Left lung (tissue), 14 donors: ENCODE measurements at places on chromosomes 6 and 20. TPM values are rescaled to one million over a fixed set of nuclear protein-coding genes. Genes with fewer than 3 reads are reported as not detected.

The OR2B6 gene
- not detected for total RNA-seq

The ELOVL2 gene
- total RNA-seq = 0.09 TPM

The SNX9 gene
- total RNA-seq = 25.3 TPM

The WFDC10B gene
- 1.2 TPM for total RNA-seq

The OOEP gene
- total RNA-seq = 0.71 TPM

The SNAP91 gene
- total RNA-seq = 0.05 TPM

The OPRM1 gene
- total RNA-seq = not detected

DNA sequence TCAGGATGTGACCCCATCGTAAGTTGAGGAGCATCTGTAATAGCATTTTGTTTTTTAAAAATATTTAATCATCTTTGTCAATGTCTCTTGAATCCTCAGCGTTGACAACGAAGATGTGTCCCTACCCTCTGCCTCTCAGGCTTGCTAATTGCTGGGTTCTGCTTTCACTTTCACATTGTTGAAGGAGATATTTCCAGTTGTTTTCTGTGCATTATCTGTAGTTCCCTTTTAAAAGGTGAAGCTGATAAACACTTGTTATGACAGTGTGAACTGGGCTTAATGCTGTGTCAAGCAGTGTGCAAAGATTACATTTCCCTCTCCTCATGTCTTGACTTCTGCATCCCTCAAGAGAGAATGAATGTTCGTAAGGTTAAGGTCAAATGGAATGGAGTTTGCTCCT is 54.9 kb downstream of the CSE1L start:
- no peak for DNase-seq

GRCh38 chr6:157840776-157841175 is 17.7 kb downstream of the SNX9 start:
- DNase-seq = no peak

GRCh38 chr6:154276810-154277628 is 79.6 kb downstream of the IPCEF1 start:
- DNase-seq = no peak

- no peak for DNase-seq
These were observed 196.7 kb upstream of the CDH4 start for GRCh38 chr20:61055180-61056010.

GRCh38 chr6:79005497-79005896 is 72.6 kb downstream of the PHIP start:
- DNase-seq = no peak

DNA sequence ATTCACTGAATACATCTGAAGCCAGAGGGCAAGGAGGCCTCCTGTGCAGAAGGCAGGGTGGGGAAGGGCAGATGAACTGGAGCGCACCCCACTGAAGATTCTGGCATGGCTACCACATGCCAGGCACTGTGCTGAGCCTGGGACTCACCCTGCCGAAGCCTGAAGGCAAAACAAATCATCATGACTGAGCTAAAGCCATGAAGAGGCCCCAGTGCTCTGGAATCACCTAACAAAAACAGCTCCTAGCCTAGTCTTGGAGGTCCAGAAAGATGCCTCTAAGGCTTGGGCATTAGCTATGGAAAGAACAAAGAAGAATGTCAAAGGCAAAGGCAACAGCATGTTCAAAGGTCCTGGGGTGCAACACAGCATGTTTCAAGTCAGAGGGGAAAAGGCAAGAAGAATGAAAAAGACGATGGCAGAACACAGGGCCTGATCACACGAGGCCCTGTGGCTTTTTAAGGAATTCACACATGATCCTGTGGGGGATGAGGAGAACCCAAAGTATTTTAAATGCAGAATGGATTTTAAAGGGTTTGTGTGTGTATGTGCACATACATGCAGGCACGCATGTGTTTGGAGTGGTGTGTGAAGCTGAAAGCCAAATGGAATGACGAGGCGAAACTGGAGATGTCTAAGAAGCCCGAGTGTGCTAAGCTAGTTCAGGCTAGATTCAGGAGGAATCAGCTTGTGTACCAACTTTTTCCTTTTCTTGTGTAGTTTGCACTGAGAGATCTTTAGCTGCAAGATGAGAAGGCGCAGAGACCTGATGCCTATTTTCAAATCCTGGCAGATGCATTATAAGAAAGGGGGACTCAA is 261.4 kb downstream of the ZNF217 start:
- DNase-seq = no peak

- no peak for DNase-seq
These were observed 203.4 kb downstream of the MYLK4 start for GRCh38 chr6:2547355-2547754.

GRCh38 chr6:134162932-134163331 is 110.5 kb upstream of the SLC2A12 start:
- DNase-seq = no peak

GRCh38 chr6:130293800-130294199 is 71.0 kb upstream of the SAMD3 start:
- DNase-seq = peak; percentile 20

- DNase-seq = no peak
These were observed 23.5 kb upstream of the FOXC1 start for GRCh38 chr6:1586256-1586655.

DNA sequence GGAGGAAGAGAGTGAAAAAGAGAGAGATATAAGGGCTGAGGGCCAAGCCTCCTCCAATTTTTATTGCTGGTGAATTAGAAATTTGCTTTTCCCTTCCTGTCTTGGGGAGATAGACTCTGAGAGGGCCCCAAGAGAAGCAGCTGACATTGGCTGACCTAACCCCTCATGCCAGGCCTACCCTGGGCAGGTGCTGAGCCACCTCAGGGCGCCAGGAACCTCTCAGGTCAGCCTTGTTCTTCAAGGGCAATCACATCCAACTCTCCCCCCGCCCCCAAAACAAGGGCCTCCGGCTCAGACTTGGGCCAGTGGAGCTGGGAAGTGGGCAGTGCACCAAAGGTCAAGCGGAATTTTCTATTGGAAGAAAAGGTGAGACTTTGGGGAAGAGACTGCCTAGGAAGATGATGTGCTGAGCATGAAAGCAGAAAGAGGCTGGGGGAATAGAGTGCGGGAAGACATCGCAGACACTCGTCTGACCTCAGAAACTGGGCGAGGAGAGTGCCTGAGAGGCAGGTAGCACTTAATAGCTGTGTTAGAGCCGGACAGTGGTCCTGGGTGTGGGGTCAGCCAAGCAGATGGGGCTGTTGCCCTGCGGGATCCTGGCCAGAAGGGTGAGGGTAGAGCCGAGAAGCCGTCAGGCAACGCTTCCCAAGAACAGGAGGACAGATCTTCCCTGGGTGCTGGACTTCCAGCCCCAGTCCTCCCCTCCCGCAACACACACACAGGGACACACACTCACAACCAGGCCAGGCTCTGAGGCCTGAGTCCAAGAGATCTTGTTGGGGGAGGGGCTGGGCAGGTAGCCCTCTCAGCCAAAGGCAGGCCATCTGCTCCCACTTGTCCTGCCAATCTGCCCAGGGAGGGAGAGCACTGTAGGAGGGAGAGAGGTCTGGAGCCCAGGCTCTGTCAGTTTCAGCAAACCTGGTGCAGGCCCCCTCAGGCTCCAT is 3.7 kb upstream of the FASTKD5 start:
- no peak for DNase-seq

DNA sequence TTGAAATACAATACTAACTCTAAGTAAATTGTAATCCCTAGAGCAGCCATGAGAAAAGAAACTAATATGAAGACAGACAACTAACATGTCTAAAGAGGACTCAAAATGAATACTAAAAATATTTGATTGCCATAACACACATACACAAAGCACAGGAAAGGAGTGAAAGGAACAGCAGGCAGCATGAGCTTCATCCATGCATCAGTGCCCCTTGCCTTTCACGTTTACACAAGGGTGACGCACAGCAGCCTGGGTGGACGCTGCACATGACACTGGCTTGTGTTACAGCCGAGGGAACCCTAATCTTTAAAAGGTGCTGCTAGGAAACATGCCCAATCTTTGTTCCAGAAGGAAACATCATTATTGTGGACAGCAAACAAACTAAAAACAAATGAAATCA is 123.5 kb downstream of the MAN1A1 start:
- no peak for DNase-seq

- DNase-seq = no peak
These were observed 106.4 kb upstream of the CARMIL1 start for GRCh38 chr6:25172819-25173218.

DNA sequence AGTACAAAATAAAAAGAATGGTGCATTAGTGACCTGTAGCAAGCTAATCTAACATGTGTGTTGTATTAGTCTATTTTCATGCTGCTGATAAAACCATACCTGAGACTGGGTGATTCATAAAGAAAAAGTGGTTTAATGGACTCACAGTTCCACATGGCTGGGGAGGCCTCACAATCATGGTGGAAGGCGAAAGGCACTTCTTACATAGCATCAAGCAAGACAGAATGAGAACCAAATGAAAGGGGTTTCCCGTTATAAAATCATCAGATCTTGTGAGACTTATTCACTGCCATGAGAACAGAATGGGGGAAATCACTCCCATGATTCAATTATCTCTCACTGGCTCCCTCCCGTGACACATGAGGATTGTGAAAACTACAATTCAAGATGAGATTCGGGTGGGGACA is 45.4 kb upstream of the AIG1 start:
- DNase-seq = no peak

DNA sequence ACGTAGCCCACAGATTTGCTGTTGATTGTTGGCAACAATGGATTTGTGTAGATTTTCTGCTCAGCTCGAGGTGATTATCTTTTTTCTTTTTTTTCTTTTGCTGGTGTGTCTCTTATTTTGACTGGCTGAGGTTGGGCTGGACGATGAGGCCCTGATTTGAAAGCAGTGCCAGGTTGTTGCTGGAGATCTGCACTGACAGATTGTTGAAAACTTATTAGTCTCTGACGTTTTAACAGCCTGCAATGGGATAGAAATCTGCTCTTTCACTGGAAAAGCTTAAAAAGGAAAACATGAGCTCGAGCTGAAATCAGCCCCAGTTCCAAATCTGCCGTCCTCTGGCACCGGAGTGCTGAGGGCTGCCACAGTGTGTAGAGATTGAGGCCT is 87.7 kb downstream of the PDE7B start:
- peak; percentile 5 for DNase-seq

DNA sequence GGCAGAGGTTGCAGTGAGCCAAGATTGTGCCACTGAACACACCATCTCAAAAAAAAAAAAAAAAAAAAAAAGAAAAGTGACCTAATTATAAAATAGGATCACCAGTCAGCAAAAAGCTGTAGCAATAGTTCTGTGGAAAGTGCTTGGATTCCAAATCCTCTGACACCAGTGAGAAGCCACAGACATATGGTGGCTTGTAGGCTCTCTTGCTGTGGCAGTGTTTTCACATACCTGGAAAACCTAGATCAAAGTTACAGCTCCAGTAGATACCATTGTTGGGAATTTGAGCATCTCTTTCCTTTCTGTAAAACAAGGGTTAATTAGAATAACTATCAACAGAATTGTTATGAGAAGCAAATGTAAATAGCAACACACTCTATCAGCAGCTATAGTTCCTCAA is 4.1 kb downstream of the CCDC170 start:
- DNase-seq = no peak

- no peak for DNase-seq
These were observed 531.1 kb upstream of the CITED2 start for GRCh38 chr6:139905404-139906052.

- no peak for DNase-seq
These were observed 100.7 kb upstream of the HMGN3 start for GRCh38 chr6:79335133-79335674.

- DNase-seq = no peak
These were observed 157.5 kb downstream of the ADGRG6 start for GRCh38 chr6:142459271-142459670.

DNA sequence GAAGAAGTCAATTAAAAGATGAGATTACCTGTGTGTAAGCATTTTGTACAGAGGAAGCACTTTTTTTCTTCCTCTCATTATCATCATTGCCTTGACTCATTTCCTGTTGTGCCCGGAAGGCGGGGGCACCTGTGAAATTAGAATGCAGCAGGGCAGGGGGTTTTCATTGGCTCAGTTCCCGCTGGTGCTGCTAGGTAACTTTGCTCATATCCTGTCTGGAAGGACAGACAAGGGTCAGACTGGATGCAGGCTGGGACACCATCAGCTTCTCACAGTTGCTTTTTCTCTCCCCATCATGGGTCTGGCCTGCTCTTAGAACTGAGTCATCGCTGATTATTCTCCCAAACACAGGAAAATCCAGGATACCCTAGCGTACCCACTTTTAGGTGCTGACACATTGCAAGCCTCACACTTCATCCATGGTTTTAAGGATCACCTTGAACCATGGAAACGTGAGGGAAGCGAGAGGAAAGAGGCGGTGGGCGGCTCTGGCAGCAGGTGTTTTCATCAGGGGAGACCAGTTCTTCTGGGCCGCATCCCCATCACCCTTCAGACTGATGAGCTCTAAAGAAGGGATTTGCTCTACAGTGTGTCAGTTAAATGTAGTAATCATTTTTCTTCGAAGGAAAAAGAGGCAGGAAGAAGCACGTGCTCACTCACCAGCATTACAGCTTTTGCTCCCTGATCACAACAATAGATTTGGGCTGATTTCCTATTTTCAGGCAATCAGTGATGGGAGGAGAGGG is 195.7 kb upstream of the SASH1 start:
- DNase-seq = no peak

DNA sequence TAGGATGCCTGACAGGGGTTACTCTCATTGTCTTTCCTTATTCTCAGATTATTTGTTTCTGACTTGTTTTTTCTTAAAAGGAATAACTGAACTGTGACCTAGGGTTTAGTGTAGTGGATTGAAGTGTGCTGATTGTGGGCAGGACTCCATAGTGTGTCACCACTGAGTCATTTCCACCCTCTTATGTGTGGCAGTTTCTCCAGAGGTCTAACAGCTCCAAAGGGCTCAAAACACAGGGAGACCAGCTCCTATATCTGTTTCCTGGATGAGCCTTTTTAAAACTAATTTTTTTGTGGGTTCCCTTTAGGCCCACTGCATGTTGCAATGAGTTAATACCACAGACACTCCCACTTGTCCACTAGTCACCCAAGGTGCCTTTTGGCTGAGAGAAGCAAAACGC is 951.1 kb upstream of the ADGRB3 start:
- DNase-seq = no peak

DNA sequence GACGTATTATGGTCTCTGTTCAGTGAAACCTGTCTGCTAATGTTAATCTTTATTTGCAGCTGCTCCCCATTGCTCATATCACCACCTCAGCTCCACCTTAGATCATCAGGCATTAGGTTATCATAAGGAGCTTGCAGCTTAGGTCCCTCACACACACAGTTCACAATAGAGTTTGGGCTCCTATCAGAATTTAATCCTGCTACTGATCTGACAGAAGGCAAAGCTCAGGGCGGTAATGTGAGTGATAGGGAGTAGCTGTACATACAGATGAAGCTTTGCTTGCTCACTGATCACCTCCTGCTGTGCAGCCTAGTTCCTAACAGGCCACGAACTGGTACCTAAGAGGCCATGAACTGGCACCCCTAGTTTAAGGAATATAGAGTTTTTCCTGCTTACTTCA is 989.7 kb downstream of the EYS start:
- no peak for DNase-seq

GRCh38 chr20:10940941-10941340 is 267.1 kb upstream of the JAG1 start:
- DNase-seq = no peak
